ENCODE measurements at places on chromosomes 3 and 15. TPM values are rescaled to one million over a fixed set of nuclear protein-coding genes. Genes with fewer than 3 reads are reported as not detected.

Gene ST8SIA2
- not detected for polyA plus RNA-seq

Gene SYNPR
- not detected for polyA plus RNA-seq

GRCh38 chr3:22632536-22632935 lies 570.6 kb upstream of the UBE2E2 start:
- H3K4me3 ChIP-seq: no peak overlapping the region
- DNase-seq: no peak
- no peaks in the 10 kb centered on the region for H3K36me3 ChIP-seq
- no peaks in the 10 kb centered on the region for H3K27me3 ChIP-seq
- H3K4me1 ChIP-seq: no peaks in the 10 kb centered on the region
- H3K27ac ChIP-seq: no peak overlapping the region

GRCh38 chr3:139236336-139236735 lies 107.5 kb upstream of the MRPS22 start:
- H3K27ac ChIP-seq: no peak overlapping the region
- no peaks in the 10 kb centered on the region for H3K36me3 ChIP-seq
- DNase-seq: no peak
- H3K4me3 ChIP-seq: no peak overlapping the region

DNA sequence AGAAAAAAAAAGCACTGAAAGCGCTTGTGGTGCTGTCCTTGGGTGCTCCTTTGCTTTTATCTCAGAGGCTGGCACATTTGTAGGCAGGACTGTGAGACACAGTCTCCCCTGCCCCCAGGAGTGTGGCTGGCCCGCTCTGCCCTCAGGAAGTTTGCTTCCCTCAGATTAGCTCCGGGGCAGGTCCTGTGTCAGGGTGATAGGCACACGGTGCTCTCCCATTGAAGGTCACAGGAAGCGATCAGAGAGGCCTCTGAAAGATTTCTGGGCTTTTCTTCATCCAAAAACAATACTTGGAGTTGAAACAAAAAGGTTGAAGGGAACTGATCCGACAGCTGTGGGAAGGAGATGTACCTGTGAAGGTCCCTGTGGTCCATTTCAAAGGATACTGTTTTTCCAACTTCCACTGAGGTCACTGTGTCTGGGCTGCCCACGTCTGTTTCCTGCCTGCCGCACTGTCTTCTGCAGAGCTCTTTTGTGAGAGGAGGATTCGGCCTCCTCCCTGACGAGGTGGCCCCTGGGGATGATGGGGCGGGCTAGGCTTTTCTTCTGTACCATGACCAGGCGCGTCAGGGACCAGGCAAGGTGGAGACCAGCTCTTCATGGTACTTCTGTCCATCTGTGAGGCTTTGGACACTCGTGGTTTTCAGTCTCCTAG lies 330.5 kb upstream of the CTDSPL start:
- H3K36me3 ChIP-seq: no peaks in the 10 kb centered on the region
- no peak overlapping the region for H3K27ac ChIP-seq
- H3K27me3 ChIP-seq: no peaks in the 10 kb centered on the region
- no peaks in the 10 kb centered on the region for H3K4me1 ChIP-seq
- H3K4me3 ChIP-seq: no peak overlapping the region
- no peak for DNase-seq

DNA sequence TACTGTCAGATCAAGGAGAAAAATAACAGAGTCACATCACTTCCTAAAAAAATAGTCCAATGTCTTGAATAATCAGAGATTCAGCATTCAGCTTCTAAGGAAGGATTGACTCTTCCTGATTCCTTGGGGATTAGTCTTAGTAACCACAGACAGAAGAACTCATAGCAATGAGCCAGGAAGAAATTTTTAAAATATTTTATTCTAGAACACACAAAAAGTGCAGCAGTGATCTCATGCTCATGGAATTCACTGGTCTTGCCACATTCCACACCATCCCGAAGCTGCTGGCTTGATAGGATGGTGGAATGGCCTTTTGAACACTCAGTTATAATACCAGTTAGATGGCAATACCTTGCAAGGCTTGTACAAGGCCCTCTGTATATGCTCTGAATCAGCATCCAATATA lies 43.0 kb upstream of the ABI3BP start:
- no peaks in the 10 kb centered on the region for H3K4me1 ChIP-seq
- H3K36me3 ChIP-seq: no peaks in the 10 kb centered on the region
- H3K4me3 ChIP-seq: no peak overlapping the region
- DNase-seq: no peak

All from CD4-positive, CD25-positive, alpha-beta regulatory T cell (primary cell).